Vagina (tissue), 2 donors: ENCODE measurements at places on chromosomes 5 and 9.

DNA sequence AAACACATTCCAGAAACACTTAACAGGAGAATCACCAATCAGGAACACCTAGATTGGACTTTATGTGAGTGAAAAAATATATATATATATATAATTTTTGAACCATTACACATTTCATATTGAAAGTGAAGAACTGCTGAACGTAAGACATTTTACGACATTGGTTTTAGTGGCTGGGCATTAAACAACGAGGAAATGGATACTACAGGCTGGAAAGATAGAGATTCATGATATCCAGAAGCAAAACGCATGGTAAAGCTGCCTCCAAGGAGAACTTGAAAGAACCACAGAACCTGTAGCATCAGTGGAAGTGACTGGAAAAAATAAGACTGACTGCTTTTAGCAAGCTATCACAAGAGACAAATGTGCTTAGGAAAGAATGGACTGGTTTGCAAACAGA, 13.2 kb upstream of the NDUFS4 start:
- no peak for DNase-seq

DNA sequence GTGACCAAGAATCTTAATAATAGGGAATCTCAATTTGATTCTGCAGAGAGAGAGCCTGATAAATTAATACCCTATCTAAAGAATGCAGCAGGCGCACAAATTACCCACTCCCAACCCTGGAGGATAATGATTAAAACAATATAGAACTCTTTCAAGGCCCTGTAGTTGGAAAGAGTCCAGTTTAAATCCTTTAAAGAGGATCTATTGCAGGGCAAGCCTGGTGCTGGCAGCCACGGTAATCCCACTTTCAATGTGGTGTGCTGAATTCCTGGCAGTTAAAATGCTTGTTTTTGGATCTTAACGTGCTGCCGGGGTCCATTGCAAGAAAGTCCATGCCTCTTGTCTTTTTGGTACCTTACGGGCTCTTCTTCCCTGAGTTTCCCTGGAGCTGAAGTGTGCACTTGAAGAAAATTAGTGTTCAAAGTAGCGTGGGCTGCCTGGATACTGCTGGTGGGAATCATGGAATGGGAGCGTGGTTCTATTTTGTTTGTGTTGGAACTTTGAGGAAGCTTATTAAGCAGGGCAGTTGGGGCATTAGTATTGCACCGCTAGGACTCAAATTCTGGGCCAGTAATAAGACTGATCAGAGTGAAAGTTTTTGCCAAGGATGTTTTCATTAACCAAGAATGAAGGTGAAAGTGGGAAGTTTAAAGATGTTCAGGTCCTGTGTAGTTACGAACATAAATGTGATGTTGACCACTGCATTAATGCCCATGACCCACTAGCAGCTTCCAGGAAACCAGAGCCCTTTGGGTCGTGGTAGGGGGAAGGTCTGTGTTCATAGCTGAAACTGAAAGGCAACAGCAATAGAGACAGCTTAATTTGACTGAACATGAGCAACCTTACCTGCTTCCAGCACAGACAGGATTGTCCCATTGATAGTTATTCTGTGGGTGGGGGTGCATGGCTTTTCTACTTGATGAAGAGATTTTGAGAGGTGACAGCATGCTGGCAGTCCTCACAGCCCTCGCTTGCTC, 20.8 kb downstream of the MARCHF6 start:
- DNase-seq, result no peak

GRCh38 chr9:84597131-84597530, 72.4 kb upstream of the NTRK2 start:
- DNase-seq, result no peak

DNA sequence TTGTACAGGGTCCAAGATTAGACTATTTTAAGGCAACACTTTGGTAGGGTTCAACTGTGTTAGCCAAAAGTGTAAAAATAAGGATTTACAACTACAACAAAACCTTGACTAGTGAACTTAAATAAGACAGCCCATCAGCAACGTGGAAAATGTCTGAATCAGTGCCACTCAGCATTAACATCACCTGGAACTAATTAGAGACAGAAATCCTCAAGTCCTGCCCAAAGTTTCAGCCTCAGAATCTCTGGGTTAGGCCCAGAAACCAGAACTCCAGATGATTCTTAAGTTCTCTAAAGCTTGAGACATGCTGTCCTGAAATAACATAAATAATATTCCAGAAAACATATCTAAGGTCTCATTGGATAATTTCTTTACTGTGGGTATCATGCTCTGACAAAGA, 118.6 kb downstream of the SEMA6A start:
- DNase-seq, result no peak

- no peak for DNase-seq
Measured at GRCh38 chr9:88938189-88938588, 53.1 kb upstream of the S1PR3 start.

DNA sequence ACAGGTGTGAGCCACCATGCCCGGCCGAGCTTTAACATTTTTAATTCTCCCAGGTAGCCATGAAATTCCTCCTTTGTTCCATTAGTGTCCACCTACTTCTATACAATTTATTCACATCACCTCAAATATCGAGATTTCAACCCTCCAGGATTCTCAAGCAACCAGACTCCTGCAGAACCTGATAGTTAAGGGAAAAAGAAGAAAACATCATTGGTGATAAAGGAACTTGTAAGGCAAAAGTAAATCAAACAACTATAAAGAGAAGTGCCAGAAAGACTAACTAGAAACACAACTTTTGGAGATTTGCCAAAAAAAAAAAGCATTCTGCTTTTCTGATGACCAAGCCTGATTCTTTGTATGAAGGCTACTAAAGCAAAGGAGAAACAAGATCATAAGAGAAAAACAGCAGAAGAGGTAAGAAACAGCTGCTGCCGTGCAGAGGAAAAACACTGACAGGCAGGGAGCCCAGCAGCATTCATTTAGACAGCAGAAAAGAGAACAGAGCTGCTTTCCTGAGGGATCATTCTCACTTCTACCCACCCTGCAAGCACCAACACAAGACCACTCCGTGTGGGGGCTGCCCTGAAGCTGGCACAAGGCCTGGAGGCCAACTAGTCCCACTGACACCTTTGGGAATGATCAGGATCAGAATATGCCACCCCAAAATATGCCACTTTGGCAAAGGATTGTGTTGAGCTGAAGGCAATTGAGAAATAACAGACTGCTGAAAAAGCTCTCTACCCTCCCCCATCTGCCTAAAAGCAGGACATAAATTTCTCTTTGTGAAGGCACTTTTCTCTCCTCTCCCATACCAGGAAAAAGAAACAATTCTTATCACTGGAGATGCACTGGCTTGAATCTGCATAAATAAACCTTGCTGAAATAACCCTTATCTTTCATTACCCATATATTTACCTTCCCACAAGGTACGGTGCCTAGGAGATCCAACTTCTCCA, 75.1 kb downstream of the ALDH7A1 start:
- no peak for DNase-seq

- DNase-seq, result no peak
Measured at GRCh38 chr5:132176987-132177386, 50.7 kb downstream of the P4HA2 start.

- no peak for DNase-seq
Measured at GRCh38 chr9:96489482-96489979, 39.6 kb downstream of the HABP4 start.

DNA sequence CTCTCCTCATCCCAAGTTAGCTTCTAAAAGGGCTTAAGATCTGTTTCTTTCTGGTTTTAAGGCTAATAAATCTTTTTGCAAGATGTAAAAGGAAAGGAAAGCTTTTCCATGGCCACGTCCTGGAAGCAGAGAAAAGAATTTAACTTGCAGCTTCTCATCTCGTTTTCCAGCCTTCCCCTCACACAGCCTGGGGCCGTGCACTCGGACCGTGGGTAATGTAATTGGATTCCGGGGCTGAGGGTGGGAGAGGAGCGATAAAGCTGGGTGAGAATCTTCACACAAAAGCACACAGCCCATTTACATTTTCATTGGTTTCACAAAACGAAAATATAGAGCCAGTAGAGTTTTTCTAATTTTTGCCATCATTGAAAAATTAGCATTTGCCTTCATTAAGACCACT, 91.2 kb downstream of the IRX2 start:
- no peak for DNase-seq

- DNase-seq, result no peak
Measured at GRCh38 chr5:200985-201384, 9.7 kb downstream of the LRRC14B start.

- no peak for DNase-seq
Measured at GRCh38 chr5:170338933-170339779, 41.6 kb upstream of the LCP2 start.

- DNase-seq, result no peak
Measured at GRCh38 chr5:77638763-77639671, 504 bp upstream of the OTP start.

- DNase-seq, result no peak
Measured at GRCh38 chr5:82815871-82816270, 261.3 kb downstream of the TMEM167A start.

DNA sequence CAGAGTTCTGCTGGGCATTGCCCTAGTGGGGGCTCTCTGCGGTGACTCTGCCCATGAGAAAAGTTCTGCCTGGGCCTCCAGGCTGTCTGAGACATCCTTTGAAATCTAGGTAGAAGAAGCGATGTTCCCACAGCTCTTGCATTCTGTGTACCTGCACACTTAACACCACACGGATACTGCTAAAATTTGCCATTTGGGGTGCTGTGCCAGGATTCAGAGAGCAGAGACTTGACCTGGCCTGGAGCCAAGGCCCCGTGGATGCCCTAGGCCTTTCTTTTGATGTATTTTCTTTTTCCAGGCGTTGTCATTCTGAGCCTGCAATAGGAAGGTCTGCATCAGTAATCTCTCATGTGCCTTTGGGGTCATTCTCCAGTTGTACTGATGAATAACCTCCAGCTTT, 89.3 kb upstream of the IL12B start:
- DNase-seq, result no peak

- DNase-seq, result no peak
Measured at GRCh38 chr5:35762368-35762767, 94.3 kb upstream of the IL7R start.

DNA sequence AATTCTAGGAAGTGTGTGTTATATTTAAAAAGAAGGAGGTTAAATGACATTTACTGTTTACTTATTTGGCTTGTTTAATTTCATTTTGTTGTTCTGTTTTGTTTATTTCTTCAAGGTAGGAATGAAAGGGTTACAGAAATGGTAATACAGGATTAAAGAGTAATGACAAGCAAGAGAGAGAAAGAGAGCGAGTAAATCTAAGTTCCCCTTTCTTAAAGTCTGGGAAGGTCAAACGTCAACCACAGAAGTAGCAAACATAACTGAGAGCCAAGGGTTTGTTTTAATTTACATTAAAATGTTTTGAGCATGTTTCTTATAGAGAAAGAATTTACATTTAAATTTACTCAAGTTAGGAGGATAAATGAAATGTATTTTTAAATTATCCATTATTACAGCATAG, 18.7 kb downstream of the HCN1 start:
- no peak for DNase-seq

- no peak for DNase-seq
Measured at GRCh38 chr5:1634337-1634661, 110.5 kb upstream of the LPCAT1 start.

GRCh38 chr9:90861826-90862740, 60.5 kb downstream of the SYK start:
- peak; percentile 76 for DNase-seq

- DNase-seq, result no peak
Measured at GRCh38 chr5:6551287-6551954, 81.4 kb downstream of the NSUN2 start.

DNA sequence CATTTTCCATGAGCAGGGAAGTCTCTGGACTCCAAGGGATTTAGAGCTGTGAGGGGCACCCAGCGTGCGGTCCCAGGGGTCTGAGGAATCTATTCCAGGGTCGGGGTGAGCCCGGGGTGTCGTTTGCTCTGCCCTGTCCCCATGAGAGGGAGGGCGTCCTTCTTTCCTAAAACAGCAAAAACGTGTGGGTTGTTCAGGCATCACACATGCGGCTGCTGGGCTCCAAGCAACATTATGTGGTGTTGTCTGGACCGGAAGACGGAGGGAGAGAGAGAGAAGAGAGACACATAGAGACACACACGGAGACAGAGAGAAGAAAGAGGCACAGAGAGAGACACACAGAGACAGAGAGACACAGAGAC, 42.7 kb upstream of the COL5A1 start:
- DNase-seq, result no peak

- DNase-seq, result no peak
Measured at GRCh38 chr9:114850871-114851270, 45.0 kb upstream of the TNFSF15 start.

- DNase-seq, result no peak
Measured at GRCh38 chr5:36481454-36482120, 124.8 kb upstream of the SLC1A3 start.

DNA sequence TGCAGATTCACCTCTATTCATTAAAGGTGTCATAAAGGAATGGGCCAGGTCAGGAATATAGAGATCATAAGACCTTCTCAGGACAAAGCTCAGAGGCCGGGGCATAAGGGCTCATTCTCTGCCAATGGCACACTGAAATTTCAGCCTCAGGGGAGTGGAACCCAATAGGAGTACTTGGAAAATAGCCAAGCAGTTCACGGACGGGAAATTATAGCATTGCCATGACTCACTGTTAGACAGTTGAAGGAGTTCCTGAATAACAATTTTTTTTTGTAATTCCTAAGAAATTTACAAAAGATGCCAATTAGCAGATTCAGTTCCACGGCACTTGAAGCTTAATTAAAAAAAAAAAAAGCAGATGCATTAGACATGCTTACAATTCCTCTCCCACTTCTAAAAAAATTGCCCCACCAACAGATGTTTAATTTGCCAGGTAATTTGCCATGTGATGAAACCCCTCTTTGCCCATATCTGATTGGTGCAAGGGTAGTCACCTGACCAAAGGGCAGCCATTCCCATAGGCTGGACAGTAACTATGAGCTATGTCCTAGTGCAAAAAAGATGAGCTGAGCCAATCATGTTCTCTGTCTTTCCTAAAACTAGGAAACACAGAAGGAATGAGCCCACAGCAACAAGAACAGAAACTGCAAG, 58.6 kb downstream of the PTCD2 start:
- DNase-seq, result no peak

GRCh38 chr5:2001300-2001699, 118.6 kb upstream of the IRX4 start:
- DNase-seq, result peak; percentile 79

DNA sequence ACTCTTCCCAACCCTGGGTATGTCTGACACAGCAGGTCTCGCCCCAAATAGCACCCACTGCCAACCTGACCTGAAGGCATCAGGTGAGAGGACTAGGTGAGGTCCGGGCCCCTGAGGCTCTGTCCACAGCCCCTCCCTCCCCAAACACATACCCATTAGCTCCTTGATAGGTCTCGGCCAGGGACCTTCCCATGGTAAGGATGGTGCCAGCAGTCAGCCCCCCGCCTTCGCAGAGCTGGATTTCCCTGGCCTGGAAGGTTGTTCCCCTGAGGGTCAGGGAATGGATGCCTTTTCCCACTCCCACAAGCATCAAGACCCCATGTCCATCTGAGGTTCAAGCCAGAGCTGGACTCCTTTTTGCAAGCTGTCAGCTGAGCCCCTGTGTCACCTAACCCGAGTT, 2.7 kb downstream of the ENHO start:
- no peak for DNase-seq
